ENCODE measurements at places on chromosomes 5 and 9. TPM values are rescaled to one million over a fixed set of nuclear protein-coding genes. Genes with fewer than 3 reads are reported as not detected.

The SLC36A2 gene
- not detected for total RNA-seq

The ACER2 gene
- 1.2 TPM for total RNA-seq

The RC3H2 gene
- total RNA-seq: 38.6 TPM

The TSSK1B gene
- total RNA-seq: not detected

The MRPL50 gene
- 9.5 TPM for total RNA-seq

The C5orf52 gene
- not detected for total RNA-seq

The DNAH5 gene
- not detected for total RNA-seq

The FOXI1 gene
- total RNA-seq: not detected

The PRRX2 gene
- 1.7 TPM for total RNA-seq

The C9 gene
- total RNA-seq: not detected

The TBC1D9B gene
- total RNA-seq: 21.2 TPM

The GRIN1 gene
- total RNA-seq: not detected

The NOTCH1 gene
- 76.4 TPM for total RNA-seq

The CCDC183 gene
- 1.3 TPM for total RNA-seq

The TAF11L5 gene
- total RNA-seq: not detected

DNA sequence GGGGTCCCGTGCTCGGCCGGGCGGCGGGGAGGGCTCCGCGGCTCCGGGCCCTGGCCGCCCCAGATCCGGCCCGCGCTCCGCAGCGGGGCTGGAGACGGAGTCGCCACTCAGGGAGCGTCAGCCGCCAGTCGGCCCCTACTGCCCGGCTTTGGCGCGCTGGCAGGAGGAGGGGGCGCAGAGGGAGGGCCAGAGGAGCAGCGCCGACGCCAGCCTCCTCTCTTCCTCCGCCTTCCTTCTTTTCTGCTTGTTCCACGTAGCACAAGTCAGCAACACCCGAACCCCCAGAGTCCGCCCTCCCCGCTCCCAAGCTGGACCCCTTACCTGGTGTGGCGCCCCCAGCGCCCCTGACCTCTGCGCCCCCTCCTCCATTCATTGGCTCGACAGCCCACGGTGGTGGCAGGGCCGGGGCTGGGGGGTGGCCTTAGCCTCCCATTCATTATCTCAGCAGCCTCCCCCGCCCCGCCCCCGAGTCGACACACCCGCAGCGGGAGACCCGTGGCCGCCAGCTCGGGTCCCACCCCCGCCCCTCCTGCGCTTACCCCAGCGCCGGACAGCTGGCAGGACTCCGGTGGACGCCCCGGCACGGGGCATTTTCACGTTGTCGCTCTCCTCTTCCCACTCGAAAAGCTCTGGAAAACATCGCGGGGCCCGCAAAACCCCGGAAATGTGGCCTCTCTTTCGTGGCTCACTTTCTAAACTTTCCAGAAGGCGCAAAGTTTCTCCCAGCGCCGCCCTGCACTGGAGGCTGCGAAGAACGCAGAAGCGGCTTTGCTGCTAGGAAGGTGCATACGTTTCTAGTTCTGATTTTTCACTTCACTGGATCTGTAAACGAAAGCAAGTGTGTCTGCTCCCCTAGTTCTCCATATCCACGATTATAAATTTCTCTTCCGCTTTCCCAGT, at the start of gene LPAR1:
TSS of gene LPAR1 (minus strand) at position 140 of the 900 bp plus-strand sequence. CDS start 66,353 bp downstream, outside the sequence.
- DNase-seq: no peak

- DNase-seq: no peak
Observed at GRCh38 chr5:80763211-80763610, 108.4 kb upstream of the DHFR start.

- no peak for DNase-seq
Observed at GRCh38 chr5:132279801-132280200, 14.4 kb upstream of the SLC22A4 start.

DNA sequence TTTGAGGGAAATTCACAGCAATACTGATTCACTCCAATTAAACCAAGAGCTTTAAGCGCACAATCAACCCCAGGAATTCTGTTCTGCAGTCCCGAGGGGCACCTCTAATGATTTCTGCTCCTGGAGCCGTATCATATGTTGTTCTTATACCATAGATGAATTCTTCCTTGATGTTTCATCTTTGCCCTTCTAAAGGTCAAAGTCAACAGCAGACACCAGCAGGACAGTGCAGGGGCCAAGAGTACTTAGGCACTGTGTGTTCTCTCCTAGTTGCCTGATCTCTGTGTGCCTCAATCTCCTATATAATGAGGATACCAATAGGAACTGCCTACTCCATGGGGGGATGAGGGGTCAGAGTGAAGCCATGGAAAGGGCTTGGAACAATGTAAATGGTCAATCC, 16.5 kb downstream of the EPB41L4B start:
- no peak for DNase-seq

DNA sequence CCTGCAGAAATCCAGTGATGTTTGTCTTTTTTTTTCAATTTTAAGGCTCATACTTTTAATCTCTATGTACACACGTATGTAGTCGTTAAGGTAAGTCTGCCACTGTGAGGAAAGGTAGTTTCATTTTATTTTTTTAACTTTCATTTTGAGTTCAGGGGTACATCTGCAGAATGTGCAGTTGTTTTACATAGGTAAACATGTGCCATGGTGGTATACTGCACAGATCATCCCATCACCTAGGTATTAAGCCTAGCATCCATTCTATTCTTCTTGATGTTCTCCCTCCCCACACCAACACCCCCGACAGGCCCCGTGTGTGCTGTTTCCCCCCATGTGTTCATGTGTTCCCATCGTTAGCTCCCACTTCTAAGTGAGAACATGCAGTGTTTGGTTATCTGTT, 19.7 kb downstream of the MUSK start:
- no peak for DNase-seq

GRCh38 chr5:79021753-79022152, 36.6 kb upstream of the ARSB start:
- no peak for DNase-seq

- DNase-seq: no peak
Observed at GRCh38 chr9:35562895-35563780, 41.9 kb upstream of the TESK1 start.

DNA sequence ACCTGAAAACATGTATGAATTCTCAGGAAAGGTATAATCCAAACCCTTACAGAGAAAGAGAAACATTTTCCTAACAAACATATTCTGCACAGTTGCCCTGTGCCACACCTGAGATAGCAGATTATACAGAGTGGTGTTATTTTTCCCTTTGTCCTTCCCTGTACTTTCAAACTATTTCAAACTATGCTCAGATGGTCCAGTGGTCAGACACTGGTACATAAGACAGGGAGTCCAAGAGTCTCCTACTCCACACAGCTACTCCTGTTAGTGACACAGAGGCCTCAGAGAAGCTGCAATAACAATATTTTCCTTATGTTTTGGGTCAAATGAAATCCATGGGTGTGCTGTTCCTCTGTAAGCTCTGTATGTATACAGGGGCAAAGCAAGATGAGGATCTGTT, 30.0 kb upstream of the SLC22A5 start:
- DNase-seq: no peak

GRCh38 chr5:176152191-176152929, 85.9 kb upstream of the SIMC1 start:
- DNase-seq: no peak

DNA sequence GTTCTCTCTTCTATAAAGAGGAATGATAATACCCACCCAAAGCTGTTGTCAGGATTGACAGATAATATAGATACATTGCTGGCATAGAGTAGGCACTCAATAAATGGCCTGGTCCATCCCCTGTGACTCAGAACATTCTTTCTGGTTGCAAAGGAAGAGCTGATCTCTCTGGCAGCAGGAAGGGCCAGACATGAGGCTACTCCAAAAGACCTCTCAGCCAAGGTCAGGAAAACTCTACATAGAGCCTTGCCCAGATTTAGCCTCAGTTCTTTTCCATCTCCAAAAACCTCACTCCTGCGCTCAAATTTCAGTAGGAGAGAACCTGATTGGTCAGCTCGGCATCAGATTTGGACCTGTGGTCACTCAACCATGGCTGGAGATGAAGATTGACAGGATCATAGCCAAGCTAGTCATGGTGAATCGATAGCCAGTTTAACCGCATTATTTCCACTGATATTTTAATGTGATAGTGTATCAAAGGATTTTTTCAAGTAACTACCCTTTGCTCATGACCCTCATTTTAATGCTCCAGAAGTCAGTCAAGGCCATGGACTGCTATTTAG, 319.6 kb downstream of the DRD1 start:
- no peak for DNase-seq

GRCh38 chr5:10133830-10134229, 115.9 kb downstream of the ATPSCKMT start:
- no peak for DNase-seq

DNA sequence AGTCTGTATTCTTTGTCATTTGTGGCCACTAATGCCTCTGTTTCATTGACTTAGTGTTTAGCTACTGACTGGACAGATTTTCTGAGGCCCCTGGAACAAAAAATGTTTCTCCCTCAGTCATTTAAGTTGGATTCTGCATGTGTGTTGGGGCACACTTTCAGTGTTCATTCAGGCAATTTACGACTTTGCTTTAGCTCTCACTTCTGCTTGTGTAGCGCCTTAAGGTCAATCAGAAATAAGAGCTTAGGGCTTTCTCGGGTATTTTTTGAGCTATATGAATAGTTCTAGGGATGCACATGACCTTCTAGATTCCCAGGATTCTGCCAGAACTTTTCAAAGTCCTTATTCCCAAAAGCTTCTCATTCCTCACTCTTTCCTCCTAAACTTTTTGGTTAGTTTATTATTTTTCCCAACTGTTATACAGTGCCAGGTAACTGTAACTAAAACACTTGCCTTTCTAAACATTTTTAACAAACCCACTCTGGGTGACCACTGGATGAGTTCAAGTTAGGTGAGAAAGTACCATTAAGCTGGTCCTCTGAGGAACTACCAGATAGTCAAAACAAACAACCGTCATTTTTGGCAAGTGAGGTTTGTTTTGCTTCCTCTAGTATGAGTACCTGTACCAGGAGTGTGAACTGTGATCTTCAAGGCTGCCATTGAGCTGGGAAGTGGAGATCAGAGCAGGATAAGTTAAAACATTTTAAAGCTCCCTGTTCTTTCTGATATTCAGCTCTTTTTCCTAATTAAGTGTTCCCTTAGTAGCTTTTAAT, 571.3 kb upstream of the TLE4 start:
- no peak for DNase-seq

GRCh38 chr5:136655468-136655867, 290.1 kb upstream of the TRPC7 start:
- DNase-seq: no peak

DNA sequence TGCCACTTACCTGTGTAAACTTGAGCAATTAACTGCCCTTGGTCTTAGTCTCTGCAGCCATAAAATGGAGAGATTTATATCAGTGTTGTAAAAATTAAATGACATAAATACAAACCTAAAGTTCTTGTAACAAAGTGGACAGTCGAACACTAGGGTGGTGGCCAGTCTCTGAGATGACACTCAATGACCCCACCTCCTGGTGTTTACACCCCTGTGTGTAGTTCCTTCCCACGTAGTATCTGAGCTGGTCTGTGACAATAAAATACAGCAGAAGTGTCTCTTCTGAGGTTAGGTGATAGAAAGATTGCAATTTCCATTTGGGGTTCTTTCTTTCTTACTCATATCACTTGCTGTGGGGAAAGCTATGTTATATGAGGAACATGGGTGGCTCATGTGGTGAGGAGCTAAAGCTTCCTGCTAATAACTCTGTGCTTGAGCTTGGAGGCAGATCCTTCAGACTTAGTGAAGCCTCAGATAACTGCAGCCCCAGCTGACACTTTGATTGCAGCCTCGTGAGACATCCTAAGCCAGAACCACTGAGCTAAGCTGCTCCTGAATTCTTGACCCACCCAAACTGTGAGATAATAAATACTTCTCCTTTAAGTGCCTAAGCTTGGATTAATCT, 173.4 kb upstream of the CHD1 start:
- DNase-seq: no peak

- no peak for DNase-seq
Observed at GRCh38 chr9:134496413-134497282, 145.0 kb upstream of the COL5A1 start.

GRCh38 chr9:69391946-69392345, 66.9 kb downstream of the ENTREP1 start:
- DNase-seq: no peak

- no peak for DNase-seq
Observed at GRCh38 chr9:129394061-129394885, 216.2 kb upstream of the IER5L start.

- DNase-seq: no peak
Observed at GRCh38 chr5:160271396-160271795, 41.0 kb downstream of the CCNJL start.
